ENCODE measurements at places on chromosomes 7 and 10. TPM values are rescaled to one million over a fixed set of nuclear protein-coding genes. Genes with fewer than 3 reads are reported as not detected.

Gene IFIT3
- 14.2 TPM for total RNA-seq

Gene SPRN
- not detected for total RNA-seq

Gene RBP3
- total RNA-seq = not detected

DNA sequence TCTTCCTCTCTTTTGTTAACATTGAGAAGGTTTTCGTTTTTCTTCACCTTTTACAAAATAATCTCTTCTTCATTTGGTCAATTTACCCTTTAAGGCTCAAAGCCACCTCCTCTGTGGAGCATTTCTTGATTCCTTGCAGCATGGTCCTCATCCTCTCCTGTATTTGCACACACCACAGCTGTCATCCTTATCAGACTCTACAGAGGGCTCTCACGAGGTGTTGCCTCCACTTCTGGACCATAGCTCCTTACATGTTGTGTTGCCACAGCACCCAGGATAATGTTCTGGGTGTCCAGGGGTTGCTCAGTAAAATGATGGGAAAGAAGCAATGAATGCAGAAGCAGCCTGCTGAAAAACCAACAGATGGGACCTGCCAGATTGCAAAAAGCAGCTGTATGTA, 192.8 kb downstream of the SH2D4B start:
- H3K27ac ChIP-seq = no peak overlapping the region
- no peak for ATAC-seq
- no peak overlapping the region for H3K4me3 ChIP-seq
- H3K4me1 ChIP-seq = no peaks in the 10 kb centered on the region

GRCh38 chr7:157949711-157950110, 612.9 kb downstream of the DNAJB6 start:
- H3K27ac ChIP-seq = no peak overlapping the region
- H3K27me3 ChIP-seq = peaks cover 30% of the 10 kb centered on the region
- H3K4me3 ChIP-seq = no peak overlapping the region
- H3K36me3 ChIP-seq = no peaks in the 10 kb centered on the region
- H3K4me1 ChIP-seq = no peaks in the 10 kb centered on the region
- ATAC-seq = no peak

DNA sequence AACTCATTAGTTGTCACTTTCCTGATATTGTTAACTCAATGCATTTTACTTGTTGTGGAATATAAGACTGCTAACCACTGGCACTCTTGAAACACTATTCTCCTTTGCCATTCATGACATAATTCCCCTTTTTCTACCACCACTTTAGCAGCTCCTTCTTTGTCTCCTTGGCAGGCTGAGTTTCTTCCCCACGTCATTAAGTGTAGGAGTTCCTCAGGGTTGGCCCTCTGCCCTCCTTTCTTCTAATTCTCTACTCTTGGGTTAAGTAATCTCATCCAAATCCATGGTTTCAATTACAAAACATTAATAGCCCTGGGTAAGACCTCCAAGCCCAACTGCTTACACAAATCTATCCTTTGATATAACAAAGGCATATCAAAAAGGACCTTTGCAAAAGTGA, 175.1 kb downstream of the HGF start:
- ATAC-seq = no peak
- H3K27ac ChIP-seq = no peak overlapping the region
- H3K27me3 ChIP-seq = no peaks in the 10 kb centered on the region
- no peaks in the 10 kb centered on the region for H3K4me1 ChIP-seq
- no peak overlapping the region for H3K4me3 ChIP-seq

DNA sequence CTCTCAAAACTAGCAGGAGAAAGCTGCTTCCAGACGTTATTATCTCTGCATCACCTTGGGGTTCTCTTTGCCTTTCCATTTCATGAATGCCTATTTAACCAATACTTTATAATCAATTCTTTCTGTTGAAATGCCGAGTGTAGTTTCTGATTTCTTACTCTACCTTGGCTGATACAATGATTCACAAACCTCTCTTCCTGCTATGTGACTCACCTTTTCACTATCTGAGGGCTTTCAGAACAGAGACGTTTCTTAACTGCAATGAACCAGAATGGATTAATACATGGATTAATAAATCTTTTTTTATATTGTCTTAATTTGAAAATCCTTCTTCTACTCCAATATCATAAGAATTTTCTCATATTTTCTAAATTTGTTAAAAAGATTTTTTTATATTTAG, 46.4 kb upstream of the ZNF746 start:
- no peaks in the 10 kb centered on the region for H3K27me3 ChIP-seq
- H3K4me1 ChIP-seq = no peaks in the 10 kb centered on the region
- H3K36me3 ChIP-seq = peaks cover 38% of the 10 kb centered on the region
- H3K4me3 ChIP-seq = no peak overlapping the region
- no peak overlapping the region for H3K27ac ChIP-seq

GRCh38 chr7:150446288-150446938, 4.0 kb upstream of the GIMAP8 start:
- no peak for ATAC-seq
- H3K4me1 ChIP-seq = no peaks in the 10 kb centered on the region
- H3K27ac ChIP-seq = no peak overlapping the region
- peaks cover 31% of the 10 kb centered on the region for H3K27me3 ChIP-seq
- no peaks in the 10 kb centered on the region for H3K36me3 ChIP-seq

DNA sequence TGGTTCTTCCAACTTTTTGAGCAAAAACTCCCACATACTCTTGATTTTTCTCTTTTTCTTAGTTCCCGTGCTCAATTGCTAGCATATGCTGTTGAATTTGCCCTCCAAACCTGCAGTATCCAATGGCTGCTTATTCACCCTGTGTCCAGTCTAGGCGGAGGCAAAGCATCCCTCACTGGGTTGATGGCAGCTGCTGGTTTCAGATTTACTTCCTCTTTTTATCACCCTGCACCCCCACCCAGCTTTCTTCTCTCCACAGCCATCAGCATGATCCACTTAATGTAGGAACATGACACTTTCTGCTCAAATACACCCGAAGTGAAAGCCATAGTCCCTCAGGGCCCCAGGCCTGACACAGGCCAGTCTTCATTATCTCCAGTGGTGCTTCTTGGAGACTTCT, 87.6 kb upstream of the ADARB2 start:
- H3K27me3 ChIP-seq = no peaks in the 10 kb centered on the region
- ATAC-seq = no peak
- no peak overlapping the region for H3K27ac ChIP-seq
- H3K4me3 ChIP-seq = no peak overlapping the region

- no peaks in the 10 kb centered on the region for H3K27me3 ChIP-seq
- H3K27ac ChIP-seq = peak overlapping the region; percentile 40
- H3K36me3 ChIP-seq = peaks cover 7% of the 10 kb centered on the region
Measured at GRCh38 chr10:22321924-22322640, 1.2 kb downstream of the BMI1 start.

All from gastroesophageal sphincter (tissue), 4 donors.